ENCODE measurements at places on chromosomes 16 and 17. TPM values are rescaled to one million over a fixed set of nuclear protein-coding genes. Genes with fewer than 3 reads are reported as not detected.

Gene WFDC1
- total RNA-seq = not detected

DNA sequence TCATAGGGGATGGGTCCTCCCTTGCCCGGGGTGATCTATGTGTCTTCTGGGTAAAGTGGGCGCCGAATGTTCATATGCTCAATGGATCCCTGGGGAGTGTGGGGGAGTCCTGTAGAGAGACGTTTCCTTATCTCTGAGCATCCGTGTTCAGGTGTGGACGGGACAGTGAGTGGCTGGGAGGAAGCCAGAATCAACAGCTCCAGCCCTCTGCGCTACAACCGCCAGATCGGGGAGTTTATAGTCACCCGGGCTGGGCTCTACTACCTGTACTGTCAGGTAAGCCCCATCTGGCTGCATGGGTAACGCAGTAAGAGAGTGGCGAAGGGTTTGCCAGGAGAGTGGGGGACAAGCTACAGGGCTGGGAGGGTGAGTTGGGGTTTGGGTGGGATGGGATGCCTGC, 1.9 kb upstream of the TNFSF13 start:
- no peak for DNase-seq

GRCh38 chr16:54199487-54200160, 87.0 kb downstream of the IRX3 start:
- no peak for DNase-seq

Gene ST6GALNAC1
- total RNA-seq = 94.2 TPM

GRCh38 chr16:81700780-81701165, 78.3 kb upstream of the PLCG2 start:
- no peak for DNase-seq

Gene PDE6G
- total RNA-seq = not detected

Gene VAC14
- 14.9 TPM for total RNA-seq

GRCh38 chr16:85417156-85417860, 195.8 kb upstream of the GSE1 start:
- no peak for DNase-seq

Gene CA4
- not detected for total RNA-seq

Gene RAMP2
- total RNA-seq = not detected

GRCh38 chr16:73056921-73057290, 9.0 kb upstream of the ZFHX3 start:
- DNase-seq = no peak

- DNase-seq = no peak
Observed at GRCh38 chr17:5581655-5582054, 2.7 kb downstream of the NLRP1 start.

Gene ACSM5
- total RNA-seq = 1.8 TPM

DNA sequence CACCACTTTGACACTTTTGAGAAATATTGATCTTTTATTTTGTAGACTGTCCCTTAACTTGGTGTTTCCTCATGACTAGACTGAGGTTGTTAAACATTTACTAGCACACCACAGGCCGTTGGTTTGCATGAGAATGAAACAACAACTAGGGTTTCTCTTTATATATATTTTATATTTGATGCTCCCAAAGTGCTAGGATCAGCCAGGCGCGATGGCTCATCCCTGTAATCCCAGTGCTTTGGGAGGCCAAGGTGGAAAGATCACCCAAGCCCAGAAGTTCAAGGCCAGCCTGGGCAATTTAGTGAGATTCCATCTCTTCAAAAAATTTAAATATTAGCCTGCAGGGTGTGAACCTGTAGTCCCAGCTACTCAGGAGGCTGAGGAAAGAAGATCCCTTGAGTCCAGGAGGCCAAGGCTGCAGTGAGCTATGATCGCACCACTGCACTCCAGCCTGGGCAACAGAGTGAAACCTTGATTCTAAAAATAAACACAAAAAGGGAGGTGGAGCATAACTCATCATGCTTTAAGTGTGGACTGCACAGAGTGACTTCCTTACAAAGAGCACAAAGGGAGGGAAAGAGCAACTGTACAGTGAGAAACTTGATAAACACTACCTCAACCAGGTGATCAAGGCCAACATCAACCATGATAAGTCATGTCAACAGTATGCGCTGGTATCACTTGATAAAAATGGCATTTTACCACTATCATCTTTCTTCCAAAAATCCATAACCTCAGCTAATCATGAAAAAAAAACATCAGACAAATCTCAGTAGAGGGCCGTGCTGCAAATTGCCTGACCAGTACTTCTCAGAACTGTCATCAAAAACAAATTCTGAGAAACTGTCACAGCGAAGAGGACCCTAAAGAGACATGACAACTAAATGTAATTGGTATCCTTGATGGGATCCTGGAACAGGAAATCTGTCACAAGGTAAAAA, 72.8 kb upstream of the ATF7IP2 start:
- DNase-seq = no peak

GRCh38 chr17:78132084-78132676, 1.6 kb downstream of the TMC8 start:
- DNase-seq = peak; percentile 63

Gene TPSD1
- 7.6 TPM for total RNA-seq

DNA sequence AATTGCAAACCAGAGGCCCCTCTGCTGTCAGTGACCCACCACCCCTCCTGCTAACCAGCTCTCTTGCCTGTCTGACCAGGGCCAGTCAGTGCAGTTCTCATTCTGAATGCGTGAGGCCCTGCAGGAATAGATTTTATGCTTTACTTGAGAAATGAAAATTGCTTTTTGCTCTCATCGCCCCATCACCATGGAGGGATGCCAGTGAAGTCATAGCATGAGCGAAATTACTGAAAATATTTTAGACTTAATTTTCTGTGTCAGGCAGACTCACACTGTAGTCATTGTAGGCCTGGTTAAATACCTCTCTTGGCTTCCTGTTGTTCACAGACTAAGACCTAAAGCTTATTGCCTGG, 490.5 kb upstream of the CDH5 start:
- peak; percentile 28 for DNase-seq

DNA sequence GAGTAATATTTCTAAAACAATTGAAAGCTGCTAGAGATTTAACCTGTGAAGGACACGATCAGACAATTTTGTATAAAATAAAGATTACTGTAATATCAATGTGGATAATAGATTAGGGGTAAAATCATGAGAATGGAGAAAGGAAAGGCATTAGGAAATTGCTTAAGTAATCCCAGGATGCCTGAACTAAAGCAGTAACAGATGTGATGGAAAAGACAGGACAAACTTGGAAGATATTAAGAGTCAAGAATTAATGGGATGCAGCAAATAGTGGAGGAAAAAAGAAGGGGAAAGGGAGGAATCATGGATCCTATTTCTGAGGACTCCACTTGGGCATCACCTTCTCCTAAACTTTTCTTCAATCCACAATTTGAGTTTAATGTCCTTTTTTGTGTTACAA, 437.1 kb upstream of the PMFBP1 start:
- no peak for DNase-seq

DNA sequence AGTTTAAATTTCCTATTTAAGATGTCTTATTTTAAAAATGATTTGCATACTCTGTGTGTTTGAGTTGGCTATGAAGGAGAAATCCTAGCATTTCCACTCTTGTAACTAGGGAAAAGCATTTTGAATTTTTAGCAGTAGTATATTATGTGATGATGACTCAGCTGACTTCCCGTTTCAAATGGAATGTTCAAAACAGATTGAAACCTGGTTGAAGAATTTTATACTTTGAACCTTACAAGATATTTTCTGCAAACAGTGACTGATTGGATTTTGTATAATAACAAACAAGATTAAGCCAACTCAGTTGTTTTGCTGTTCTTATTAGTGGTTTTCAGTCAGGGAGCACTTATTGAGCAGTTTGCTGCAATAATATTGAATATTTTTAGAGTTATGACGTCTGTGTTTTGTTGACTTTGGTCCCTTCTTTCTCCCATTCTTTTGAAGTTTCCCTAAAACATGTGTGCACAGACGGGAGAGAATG, 8.0 kb downstream of the TNRC6A start:
- DNase-seq = peak; percentile 16

- peak; percentile 95 for DNase-seq
Observed at GRCh38 chr17:40072040-40072734, 9.4 kb downstream of the THRA start.

Gene MAP2K3
- 31.0 TPM for total RNA-seq

DNA sequence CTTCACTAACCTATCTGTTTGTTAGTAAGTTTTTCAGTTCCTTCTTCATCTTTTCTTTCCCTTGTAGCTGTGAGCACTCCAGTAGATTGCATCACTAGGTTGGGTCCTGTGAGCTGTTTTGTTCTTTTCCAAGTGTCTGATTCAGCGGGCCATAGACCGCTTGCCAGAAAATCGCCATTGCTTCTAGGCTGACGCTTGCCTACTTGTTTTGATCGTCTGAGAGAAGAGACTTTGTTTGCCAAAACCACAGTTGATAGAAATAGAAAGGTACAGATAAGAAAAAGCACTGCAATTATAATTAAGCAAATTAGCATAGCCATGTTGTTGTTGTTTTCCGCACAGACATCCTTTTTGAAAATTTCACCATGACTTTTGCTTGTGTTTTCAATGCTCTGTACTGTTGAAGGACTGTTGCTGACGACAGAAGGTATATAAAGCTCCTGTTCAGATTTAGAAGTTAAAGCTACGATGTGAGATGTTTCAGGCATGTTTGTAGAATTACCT, 3.1 kb downstream of the EVI2A start:
- peak; percentile 35 for DNase-seq

GRCh38 chr17:30832438-30833124, 815 bp downstream of the ATAD5 start:
- DNase-seq = no peak

DNA sequence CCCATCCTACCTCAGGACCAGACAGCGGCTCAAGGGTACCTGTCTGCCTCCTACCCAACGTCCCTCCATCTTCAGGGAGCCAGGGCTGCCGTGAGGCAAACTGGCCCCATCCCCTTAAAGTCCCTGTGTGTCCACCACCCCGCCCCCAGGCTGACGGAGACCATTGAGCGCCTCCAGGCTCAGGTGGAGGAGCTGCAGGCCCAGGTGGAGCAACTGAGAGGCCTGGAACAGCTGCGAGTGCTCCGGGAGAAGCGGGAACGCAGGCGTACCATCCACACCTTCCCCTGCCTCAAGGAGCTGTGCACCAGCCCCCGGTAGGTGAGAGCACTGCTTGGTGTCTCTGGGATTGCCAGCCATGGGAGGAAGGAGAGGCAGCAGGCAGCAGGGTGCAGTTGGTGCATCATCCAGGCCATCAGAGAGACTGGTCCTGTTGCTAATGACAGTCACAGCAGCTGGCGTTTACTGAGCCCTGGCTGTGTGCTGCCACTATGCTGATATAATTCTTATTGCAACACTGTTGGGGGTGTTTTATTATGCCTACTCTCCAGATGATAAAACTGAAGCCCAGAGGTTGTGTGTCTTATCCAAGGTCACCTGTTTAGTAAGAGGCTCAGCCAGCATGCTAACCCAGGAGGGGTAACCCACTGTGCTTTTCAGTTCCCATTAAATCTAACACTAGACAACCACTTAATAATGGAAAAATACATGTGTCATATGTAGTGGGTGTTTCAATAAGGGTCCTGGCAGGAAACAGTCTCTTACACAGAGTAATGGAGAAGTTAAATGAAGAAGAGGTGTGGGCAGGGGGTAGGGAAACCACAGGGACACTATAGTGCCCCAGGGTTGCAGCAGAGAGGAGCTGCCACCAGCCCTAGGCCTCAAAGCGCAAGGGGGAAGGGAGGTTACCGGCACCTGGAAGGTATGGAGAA, 10.3 kb upstream of the MRPL58 start:
- DNase-seq = no peak

Gene SDR42E2
- total RNA-seq = not detected

- DNase-seq = no peak
Observed at GRCh38 chr17:79931817-79932309, 92.6 kb upstream of the CBX4 start.

Gene ZNF597
- not detected for total RNA-seq

Gene FASN
- total RNA-seq = 268 TPM
